ENCODE measurements at places on chromosomes 1 and 21.

GRCh38 chr1:234235434-234235881 lies 137.8 kb upstream of the COA6 start:
- DNase-seq: no peak

GRCh38 chr21:37462087-37462861 lies 95.7 kb downstream of the DYRK1A start:
- DNase-seq: no peak

DNA sequence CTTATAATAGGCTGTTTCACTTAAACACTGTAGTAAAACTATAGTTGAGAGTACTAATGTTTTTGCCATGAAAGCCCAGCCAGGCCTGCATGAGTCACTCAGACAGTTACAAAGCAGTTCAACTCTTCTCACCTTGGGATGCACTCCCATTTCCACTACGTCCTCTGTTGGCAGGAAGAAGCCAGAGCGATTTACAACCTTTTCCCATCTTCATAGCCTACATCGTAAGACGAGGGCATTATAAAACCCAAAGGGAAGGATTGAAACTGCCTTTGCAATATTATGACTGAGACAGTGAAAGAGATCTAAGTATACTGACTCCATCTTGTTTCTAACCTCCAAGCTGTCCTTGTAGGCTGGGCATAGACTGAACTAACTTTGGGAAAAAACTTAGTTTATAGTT lies 71.8 kb upstream of the CSF1 start:
- DNase-seq: peak; percentile 64

- no peak for DNase-seq
Observed at GRCh38 chr1:247421074-247421473, 5.1 kb downstream of the NLRP3 start.

Data from EL (cell line).